Progenitor cell of endocrine pancreas (in vitro differentiated cells): ENCODE measurements at places on chromosomes 13 and 19. TPM values are rescaled to one million over a fixed set of nuclear protein-coding genes. Genes with fewer than 3 reads are reported as not detected.

GRCh38 chr13:46553521-46553885, 533 bp downstream of the LRCH1 start:
- H3K4me1 ChIP-seq, result peaks cover 17% of the 10 kb centered on the region
- peak; percentile 14 for DNase-seq
- H3K27ac ChIP-seq, result peak overlapping the region; percentile 97
- H3K27me3 ChIP-seq, result peaks cover 7% of the 10 kb centered on the region
- H3K4me3 ChIP-seq, result peak overlapping the region; percentile 94
- no peaks in the 10 kb centered on the region for H3K36me3 ChIP-seq

GRCh38 chr19:38869160-38869835, 8.8 kb downstream of the RINL start:
- no peaks in the 10 kb centered on the region for H3K27me3 ChIP-seq
- H3K4me3 ChIP-seq, result peak overlapping the region; percentile 66
- peaks cover 5% of the 10 kb centered on the region for H3K4me1 ChIP-seq
- no peak for DNase-seq

GRCh38 chr13:97125810-97126738, 96.1 kb upstream of the MBNL2 start:
- no peaks in the 10 kb centered on the region for H3K27me3 ChIP-seq
- H3K36me3 ChIP-seq, result no peaks in the 10 kb centered on the region
- peak overlapping the region; percentile 4 for H3K4me3 ChIP-seq

Gene ZNF507
- total RNA-seq, result 42.3 and 43.2 TPM in 2 replicates

DNA sequence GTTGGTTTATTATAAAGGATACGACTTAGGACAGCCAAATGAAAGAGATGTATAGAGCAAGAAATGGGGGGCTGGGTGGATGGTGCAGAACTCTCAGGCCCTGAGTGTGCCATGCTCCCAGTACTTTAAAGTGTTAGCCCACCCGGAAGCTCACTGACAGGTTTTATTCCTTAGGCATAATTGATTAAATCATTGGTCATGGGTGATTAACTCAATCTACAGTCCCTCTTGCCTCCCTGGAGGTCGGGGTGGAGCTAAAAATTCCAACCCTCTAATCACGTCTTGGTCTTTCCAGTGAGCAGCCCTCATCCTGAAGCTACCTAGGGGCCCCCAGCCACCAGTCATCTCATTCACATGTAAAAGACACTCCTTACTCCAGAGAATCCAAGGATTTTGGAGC, 9.9 kb upstream of the LEUTX start:
- peaks cover 10% of the 10 kb centered on the region for H3K27me3 ChIP-seq
- no peaks in the 10 kb centered on the region for H3K4me1 ChIP-seq
- no peak overlapping the region for H3K27ac ChIP-seq
- H3K36me3 ChIP-seq, result no peaks in the 10 kb centered on the region

Gene ZNF534
- 0.22 and 0.49 TPM in 2 replicates for total RNA-seq

- peak overlapping the region; percentile 91 for H3K4me3 ChIP-seq
- H3K27ac ChIP-seq, result no peak overlapping the region
- H3K36me3 ChIP-seq, result no peaks in the 10 kb centered on the region
- peaks cover 15% of the 10 kb centered on the region for H3K4me1 ChIP-seq
These were observed 1.8 kb downstream of the ETHE1 start for GRCh38 chr19:43524922-43525835.

DNA sequence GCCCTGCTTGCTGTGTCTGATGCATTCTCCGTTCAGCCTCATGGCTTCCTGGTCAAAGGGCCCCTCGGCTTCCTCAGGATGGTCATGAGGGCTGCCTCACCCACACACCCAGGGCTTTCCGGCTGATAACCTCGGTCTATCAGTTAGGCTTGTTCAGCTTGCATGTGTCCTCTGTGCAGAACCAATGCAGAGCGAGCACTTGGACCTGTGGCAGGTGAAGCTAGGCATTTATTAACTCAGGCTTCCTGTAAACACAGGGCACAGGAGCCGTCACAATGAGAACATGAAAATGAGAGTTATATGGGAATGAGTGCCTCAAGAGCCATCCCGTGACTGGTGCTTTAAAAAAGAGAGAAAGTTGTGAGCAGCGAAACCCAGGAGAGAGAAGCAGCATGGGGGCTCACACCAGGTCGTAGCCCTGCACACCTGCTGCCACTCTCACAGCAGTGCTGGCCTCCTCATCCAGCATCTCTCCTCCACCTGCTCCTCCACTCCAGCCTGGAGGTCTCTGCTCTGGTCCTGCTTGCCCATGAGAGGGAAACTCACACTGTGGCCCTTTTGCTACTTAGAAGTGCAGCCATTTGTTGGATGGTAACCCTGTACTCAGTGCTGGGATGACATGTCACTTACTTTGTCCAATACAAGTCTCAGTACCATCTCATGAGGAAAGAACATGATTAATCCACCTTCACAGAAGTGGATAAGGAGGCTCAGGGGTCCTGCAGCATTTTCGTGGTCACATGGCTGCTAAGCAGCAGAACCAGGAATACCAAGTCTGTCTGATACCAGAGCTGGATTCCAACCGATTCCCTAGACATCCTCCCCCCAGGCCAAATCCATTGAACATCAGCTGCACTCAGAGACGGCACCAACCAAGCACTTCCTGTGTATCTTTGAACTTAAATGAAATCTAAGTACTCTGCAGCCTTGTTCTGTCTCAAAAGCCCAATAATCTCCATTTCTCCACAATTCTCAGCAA, 50.5 kb upstream of the IRS2 start:
- peak overlapping the region; percentile 32 for H3K4me3 ChIP-seq
- no peaks in the 10 kb centered on the region for H3K27me3 ChIP-seq
- DNase-seq, result no peak
- peaks cover 30% of the 10 kb centered on the region for H3K4me1 ChIP-seq
- H3K27ac ChIP-seq, result peak overlapping the region; percentile 95

GRCh38 chr13:91053318-91054065, 294.0 kb upstream of the MIR17HG start:
- H3K36me3 ChIP-seq, result no peaks in the 10 kb centered on the region
- no peak overlapping the region for H3K27ac ChIP-seq
- H3K4me1 ChIP-seq, result no peaks in the 10 kb centered on the region
- H3K4me3 ChIP-seq, result no peak overlapping the region
- DNase-seq, result no peak

DNA sequence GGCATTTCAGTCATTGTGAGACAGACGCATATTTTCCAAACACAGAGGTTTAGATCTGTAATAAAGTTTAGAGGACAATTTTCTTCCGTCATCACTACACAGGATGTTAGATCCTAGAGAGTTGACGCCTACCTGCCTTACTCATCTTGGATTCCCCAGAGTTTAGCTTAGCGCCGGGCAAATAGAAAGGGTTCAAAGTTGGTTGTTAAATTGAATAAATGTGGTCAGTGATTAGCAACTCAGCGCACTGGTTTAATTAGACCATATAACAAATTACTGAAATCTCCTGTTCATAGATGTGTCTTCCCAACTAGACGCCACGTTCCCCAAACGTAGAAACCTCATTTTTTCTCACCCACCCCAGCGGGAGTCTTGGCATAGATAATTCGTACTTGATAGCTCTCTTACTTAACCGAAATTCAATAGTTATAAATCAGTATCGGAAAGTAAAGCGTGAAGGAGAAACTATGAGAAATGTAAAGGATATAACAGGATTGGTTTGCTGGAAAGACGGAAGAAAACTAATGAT, 726 bp upstream of the UFM1 start:
- H3K4me3 ChIP-seq, result peak overlapping the region; percentile 89
- peak overlapping the region; percentile 97 for H3K27ac ChIP-seq
- H3K4me1 ChIP-seq, result peaks cover 17% of the 10 kb centered on the region
- H3K27me3 ChIP-seq, result no peaks in the 10 kb centered on the region
- DNase-seq, result no peak
- H3K36me3 ChIP-seq, result peaks cover 5% of the 10 kb centered on the region

GRCh38 chr19:53580871-53581835, 43.2 kb downstream of the ZNF331 start:
- H3K4me3 ChIP-seq, result no peak overlapping the region
- no peaks in the 10 kb centered on the region for H3K27me3 ChIP-seq
- DNase-seq, result no peak
- H3K27ac ChIP-seq, result peak overlapping the region; percentile 46
- H3K4me1 ChIP-seq, result peaks cover 3% of the 10 kb centered on the region

DNA sequence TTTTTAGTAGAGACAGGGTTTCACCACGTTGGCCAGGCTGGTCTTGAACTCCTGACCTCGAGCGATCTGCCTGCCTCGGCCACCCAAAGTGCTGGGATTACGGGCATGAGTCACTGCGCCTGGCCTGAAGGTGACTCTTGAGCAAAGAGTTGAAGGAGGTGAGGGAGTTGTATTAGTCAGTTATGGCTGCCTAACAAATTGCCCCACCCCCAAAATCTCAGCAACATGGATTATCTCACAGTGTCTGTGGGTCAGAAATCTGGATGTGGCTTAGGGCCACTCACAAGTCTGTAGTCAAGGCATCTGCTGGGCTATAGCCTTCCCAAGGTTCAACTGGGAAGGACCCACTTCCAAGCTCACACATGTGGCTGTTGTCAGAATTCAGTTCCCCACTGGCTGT, 52.8 kb upstream of the ADGRE5 start:
- no peak for DNase-seq
- H3K27ac ChIP-seq, result no peak overlapping the region
- no peaks in the 10 kb centered on the region for H3K36me3 ChIP-seq
- H3K4me3 ChIP-seq, result no peak overlapping the region

Gene NLRP11
- not detected in 2 replicates for total RNA-seq

DNA sequence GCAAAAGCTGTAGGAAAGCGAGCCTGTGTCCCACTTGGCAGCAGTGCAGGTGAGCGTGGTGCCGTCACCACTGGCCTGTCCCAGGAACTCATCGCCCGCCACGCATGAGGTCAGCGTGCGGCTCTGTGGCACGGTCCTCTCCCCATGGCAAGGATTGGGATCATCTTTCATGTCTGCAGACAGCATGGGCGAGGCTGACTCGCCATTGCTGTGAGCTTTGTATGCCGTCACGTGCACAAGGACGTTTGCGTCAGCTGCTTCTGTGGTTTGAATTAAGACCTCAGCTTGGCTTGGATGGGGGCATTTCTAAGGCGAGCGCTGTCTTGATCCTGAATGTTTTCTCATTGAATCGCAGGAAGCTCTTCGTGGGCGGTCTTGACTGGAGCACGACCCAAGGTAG, 9.8 kb downstream of the DAZAP1 start:
- H3K4me1 ChIP-seq, result peaks cover 31% of the 10 kb centered on the region
- DNase-seq, result no peak
- H3K36me3 ChIP-seq, result peaks cover 11% of the 10 kb centered on the region
- peak overlapping the region; percentile 10 for H3K27ac ChIP-seq

DNA sequence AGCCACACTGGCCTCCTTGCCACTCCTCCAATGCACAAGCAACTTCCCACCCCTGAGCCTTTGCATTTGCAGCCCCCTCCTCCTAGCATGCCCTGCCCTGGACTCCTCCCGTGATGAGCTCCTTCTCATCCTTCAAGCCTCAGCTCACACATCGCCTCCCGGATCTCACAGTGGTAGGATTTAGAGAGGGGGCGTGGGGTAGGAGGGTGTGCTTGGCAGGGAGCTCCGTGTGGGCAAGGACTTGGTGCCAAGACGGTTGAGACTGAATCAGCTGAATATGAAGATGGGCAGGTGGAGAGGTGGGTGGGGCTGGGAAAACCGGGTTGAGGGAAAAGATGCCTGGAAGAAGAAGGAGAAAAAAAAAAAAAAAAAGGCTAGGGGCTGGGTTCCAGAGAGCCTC, 48.4 kb upstream of the ZNRF4 start:
- DNase-seq, result no peak
- no peak overlapping the region for H3K27ac ChIP-seq
- H3K36me3 ChIP-seq, result no peaks in the 10 kb centered on the region
- H3K4me1 ChIP-seq, result no peaks in the 10 kb centered on the region

Gene COMP
- 0.13 and 0.24 TPM in 2 replicates for total RNA-seq

Gene PEAK3
- not detected in 2 replicates for total RNA-seq

Gene ZIC5
- total RNA-seq, result not detected in 2 replicates
